ENCODE measurements at places on chromosomes 3 and 15.

- H3K36me3 ChIP-seq: no peaks in the 10 kb centered on the region
- no peak overlapping the region for H3K4me3 ChIP-seq
- peaks cover 36% of the 10 kb centered on the region for H3K4me1 ChIP-seq
- no peak overlapping the region for H3K27ac ChIP-seq
Observed at GRCh38 chr15:58476525-58477162, 44.9 kb downstream of the LIPC start.

DNA sequence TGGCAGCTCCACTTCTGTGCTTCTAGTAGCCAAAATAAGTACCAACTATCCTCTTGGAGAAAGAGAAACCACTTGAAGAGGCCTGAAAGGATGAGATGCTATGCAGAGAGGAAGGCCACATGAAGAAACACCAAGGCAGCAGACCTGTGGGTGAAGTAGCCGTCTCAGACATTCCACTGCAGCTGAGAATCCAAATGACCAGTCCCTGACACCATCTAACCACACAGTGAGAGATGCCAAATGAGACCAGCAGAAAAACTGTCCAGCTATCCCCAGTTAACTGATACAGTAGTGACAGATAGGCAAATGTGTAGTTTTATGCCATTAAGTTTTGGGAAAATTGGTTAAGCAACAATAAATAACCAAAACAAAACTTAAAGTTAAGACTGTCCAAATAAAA, 47.9 kb upstream of the ZSCAN2 start:
- DNase-seq: no peak
- H3K36me3 ChIP-seq: no peaks in the 10 kb centered on the region
- no peaks in the 10 kb centered on the region for H3K27me3 ChIP-seq

DNA sequence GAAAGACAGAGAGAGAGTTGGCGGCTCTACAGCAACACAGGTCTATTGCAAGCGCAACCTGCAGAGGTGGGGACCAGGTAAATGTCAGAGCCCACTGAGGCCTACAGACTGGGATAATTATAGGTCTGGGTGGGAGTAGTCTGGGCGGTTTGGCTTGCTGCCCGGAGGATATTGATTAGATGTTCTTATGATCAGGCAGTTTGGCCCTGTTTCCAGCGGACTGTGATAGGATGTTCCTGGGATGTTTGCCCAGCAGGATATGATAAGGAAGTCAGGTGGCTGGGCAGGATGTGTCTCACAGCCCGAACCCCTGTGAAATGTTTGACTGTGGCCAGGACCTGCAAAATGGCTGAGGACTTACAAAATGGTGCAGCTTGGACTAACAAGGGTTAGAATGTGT, 364.9 kb downstream of the NAALADL2 start:
- H3K36me3 ChIP-seq: no peaks in the 10 kb centered on the region
- no peak for DNase-seq
- H3K4me1 ChIP-seq: no peaks in the 10 kb centered on the region
- no peaks in the 10 kb centered on the region for H3K27me3 ChIP-seq
- no peak overlapping the region for H3K4me3 ChIP-seq

- no peak overlapping the region for H3K27ac ChIP-seq
- H3K27me3 ChIP-seq: no peaks in the 10 kb centered on the region
- H3K36me3 ChIP-seq: peaks cover 100% of the 10 kb centered on the region
- no peaks in the 10 kb centered on the region for H3K4me1 ChIP-seq
Observed at GRCh38 chr3:45966371-45966791, 23.1 kb downstream of the CXCR6 start.

- H3K4me3 ChIP-seq: no peak overlapping the region
Observed at GRCh38 chr15:60720086-60720485, 241.1 kb upstream of the ICE2 start.

DNA sequence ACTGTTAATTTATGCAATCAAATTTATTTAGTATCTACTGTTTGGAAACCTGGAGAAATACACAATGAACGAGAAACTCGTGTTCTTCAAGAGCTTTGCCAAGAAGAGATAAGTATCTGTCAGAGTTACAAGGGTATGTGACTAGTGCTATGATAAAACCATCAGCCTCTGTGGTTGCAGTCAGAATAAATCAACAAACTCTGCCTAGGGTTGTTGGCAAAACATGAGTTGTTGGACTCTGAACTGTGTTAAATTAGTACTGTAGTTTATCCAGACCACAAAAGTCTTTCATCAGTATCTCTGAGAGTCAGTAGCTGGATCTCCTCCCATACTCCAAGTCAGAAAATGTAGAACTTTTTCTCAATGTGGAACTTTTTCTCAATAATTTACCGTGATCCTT, 918.4 kb downstream of the NAALADL2 start:
- H3K27ac ChIP-seq: no peak overlapping the region
- no peaks in the 10 kb centered on the region for H3K4me1 ChIP-seq
- H3K27me3 ChIP-seq: no peaks in the 10 kb centered on the region
- no peak overlapping the region for H3K4me3 ChIP-seq

DNA sequence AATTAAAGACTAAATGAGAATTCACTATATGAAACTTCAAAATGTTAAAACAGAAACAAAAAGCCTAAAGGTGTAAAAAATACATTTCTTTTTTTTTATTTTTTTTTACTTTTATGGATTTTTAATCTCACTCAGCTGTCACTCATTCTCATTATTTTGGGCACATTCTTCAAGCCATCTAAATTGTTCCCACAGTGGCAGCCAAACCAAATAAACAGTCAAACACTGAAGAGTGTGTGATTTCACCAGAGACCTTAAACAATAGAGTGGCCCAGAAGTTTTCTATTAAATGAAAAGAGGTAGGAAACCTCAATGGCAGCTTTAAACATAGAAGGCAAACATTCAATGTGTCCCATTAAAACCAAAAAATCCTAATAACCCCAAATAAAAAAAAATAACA, 616.1 kb downstream of the OTOL1 start:
- DNase-seq: no peak
- H3K4me1 ChIP-seq: no peaks in the 10 kb centered on the region
- H3K27ac ChIP-seq: no peak overlapping the region
- no peaks in the 10 kb centered on the region for H3K27me3 ChIP-seq
- H3K36me3 ChIP-seq: no peaks in the 10 kb centered on the region

Data from tibial nerve (tissue), 4 donors.